ENCODE measurements at places on chromosomes 1 and 21.

DNA sequence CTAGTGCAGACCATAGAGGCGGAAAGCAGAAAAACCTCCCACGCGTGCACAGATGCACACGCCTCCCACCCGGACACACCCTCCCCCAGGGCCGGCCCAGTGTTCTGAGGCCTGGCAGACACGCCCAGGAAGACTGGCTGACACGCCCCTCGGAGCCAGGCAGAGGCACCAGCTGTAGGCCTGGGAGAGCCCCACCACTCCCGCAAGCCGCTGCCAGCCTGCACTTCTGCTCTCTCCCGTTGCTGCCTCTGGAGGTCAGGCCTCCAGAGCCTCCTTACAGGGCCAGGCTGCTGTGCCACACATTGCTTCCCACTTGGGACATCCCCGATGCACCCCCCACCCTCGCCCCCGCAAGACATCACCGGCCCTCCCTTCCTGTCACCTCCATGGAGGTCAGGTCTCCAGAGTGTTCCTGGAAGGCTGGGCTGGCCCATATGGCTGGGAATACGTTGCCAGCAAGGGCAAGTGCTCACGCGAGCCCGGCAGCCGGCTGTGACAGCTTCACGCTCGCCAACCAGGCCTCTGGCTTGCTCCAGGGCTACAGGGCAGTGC, 40.4 kb downstream of the CASZ1 start:
- DNase-seq: peak; percentile 39

DNA sequence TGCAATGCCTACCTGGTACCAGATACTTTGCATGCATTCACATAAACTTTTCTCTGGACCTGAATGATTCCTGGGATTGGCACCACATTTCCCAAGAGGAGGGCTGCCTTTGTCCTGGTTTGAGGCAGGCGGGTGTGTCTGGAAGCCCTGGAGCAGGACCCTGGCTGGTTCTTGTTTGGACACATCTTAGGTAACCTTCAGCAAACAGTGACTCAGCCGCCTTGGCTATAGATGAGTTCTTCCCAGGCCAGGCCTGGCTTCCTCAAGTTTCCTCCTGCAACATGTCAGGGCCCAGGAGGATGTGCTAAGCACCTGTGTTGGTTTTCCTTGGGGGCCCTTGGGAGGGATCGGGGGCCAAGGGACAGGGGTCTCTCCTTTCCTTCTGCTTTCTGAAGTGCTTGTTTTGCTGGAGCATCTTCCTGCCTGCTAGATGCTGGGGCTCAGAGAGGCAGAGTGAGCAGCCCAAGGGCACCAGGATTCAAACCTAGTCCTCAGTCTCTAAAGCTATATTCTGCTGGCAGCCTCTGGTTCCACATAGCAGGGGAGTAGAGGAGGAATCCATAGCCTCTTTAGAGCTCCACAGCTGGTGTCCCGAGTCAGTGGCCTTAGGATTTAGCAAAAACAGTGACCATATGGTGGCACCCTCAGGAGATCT, 38.2 kb downstream of the PAX7 start:
- no peak for DNase-seq

DNA sequence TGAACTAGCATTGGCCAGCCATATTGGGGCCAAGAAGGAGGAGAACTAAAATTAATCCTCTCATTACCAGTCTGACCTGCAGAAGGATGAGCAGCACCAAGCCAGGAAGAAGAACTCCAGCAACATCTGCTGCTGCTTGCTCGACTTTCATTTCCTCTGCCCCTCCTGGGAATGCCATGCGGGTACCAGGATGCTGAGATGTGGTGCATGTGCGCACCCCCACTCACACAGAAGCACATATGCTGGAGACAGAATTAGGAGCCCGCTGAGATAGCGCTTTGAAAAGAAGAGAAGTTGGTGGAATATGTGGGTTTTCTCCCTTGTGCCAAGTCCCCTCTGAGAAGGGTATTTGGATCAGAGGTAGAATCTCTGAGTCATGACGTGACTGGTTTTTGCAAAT, 70.4 kb downstream of the PLXNA2 start:
- no peak for DNase-seq

DNA sequence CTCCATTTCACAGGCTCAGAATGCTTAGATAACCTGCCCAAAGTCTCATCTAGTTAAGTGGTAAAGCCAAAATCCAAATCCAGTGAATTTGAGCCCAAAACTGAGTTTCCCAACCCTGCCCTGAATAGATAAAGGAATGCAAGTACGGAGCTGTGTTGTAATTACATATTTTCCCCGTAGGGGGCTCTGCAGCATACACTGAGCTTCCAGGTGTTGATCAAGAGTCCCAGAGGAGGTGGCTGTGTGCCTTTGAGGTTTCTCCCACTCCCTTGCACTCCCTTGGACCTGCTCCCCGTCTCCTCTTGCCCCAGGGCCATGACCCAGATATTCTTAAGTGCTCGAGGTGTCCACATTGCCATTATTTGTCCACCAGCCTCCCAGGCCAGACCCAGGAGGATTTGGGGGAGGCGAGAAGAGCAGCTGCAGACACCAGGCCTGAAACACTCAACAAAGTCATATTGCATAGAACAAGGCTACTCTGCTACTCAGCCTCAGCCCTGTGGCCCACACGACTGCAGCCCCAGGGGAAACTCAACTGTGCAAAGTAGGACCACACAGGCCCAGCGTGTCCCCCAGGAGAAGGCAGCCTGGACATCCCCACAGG, 18.4 kb upstream of the LY9 start:
- peak; percentile 53 for DNase-seq

DNA sequence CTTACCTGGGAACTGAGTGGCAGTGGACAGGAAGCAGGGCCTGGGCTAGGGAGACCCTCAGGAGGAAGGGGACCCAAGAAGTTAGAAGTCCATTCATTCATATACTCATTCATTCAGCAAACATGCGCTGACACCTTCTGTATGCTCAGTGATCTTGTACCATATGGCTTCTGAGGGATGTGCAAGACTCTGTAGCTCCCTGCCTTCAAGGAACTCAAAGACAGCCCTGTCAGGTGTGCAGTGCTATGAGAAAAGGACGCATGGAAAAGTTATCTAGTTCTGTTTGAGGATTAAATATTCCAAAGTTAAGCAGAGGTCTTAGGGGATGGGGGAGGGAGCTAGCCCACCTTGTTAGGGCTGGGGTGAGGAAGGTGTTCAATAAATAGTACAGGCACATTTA, 12.5 kb downstream of the DMAP1 start:
- no peak for DNase-seq
